ENCODE measurements at places on chromosomes 5 and 9. TPM values are rescaled to one million over a fixed set of nuclear protein-coding genes. Genes with fewer than 3 reads are reported as not detected.

IRX4 gene
- total RNA-seq = not detected

ARHGEF39 gene
- 6.5 TPM for total RNA-seq

WNT8A gene
- total RNA-seq = not detected

ELAVL2 gene
- 0.20 TPM for total RNA-seq

N4BP3 gene
- 38.2 TPM for total RNA-seq

MARCOL gene
- not detected for total RNA-seq

FAM221B gene
- total RNA-seq = not detected

PCDHB5 gene
- 0.28 TPM for total RNA-seq

PCDHA9 gene
- total RNA-seq = not detected

PHPT1 gene
- total RNA-seq = 165 TPM

PDGFRB gene
- 1.0 TPM for total RNA-seq

UGT3A1 gene
- total RNA-seq = not detected

CCL21 gene
- not detected for total RNA-seq
